Activated CD4-positive, CD25-positive, alpha-beta regulatory T cell treated with anti-CD3 and anti-CD28 coated beads, Interleukin-2, amount 50 U/mL, for 24 hours (primary cell): ENCODE measurements at places on chromosomes 11 and 22.

DNA sequence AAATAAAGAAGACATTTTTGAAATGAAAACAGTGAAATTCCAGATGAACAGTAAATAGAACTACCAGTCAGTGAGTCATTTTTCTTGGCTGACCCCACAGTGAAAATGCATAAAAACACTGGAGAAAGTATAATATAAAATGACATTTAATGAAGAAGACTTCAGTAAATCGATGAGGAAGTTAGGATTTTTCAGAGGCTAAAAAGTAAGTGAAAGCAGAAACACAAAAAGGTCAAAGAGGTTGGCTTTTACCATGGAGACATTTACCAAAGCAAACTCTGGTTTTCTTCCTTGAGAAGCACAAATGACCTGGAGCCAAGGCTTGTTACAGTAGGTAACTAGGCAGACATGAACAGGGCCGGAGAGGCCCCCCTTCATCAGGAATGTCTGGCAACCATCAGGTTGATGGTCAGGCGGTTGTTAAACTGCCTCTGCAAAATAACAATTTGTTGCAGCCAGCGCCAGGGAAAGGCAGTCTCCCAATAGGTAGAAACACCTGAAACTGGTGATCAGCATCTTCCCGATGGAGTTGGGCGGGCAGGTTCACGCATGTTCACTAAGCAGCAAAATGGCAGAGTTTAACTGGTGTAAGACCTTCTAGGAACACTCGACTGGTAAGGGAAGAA lies 16.7 kb upstream of the TMEM123 start:
- no peak for ATAC-seq

DNA sequence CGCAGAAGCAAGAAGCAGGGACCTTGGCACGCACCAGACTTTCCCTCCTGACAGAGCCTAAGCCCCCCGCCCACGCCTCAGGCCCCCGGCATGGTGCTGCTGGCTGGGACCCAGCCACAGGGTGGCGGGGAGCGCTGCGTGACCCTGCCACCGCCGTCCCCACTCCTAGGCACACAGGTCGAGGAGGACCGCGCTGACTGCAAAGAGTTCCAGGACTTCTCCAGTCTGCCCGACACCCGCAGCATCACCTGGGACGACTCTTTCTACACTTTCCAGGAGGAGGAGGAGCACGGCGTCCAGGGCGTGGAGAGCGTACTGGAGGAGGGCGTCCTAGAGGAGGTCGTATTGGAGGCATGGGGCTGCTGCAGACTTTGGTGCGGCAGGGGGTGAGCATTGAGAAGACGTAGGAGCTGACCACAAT lies 103.7 kb downstream of the TRIM51G start:
- ATAC-seq: no peak

DNA sequence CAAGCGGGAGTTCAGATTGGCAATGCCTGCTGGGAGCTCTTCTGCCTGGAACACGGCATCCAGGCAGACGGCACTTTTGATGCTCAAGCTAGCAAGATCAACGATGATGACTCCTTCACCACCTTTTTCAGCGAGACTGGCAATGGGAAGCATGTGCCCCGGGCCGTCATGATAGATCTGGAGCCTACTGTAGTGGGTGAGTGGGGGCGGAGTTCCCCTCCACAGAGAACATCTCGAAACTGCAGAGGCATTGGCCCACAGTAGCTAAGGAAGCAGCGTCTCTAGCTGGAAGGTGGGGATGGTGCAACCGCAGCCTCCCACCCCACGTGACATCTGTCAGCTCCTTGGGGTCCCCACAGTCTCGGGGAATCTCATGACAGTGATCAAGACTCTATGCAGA lies 10.9 kb downstream of the TUBA8 start:
- ATAC-seq: no peak

DNA sequence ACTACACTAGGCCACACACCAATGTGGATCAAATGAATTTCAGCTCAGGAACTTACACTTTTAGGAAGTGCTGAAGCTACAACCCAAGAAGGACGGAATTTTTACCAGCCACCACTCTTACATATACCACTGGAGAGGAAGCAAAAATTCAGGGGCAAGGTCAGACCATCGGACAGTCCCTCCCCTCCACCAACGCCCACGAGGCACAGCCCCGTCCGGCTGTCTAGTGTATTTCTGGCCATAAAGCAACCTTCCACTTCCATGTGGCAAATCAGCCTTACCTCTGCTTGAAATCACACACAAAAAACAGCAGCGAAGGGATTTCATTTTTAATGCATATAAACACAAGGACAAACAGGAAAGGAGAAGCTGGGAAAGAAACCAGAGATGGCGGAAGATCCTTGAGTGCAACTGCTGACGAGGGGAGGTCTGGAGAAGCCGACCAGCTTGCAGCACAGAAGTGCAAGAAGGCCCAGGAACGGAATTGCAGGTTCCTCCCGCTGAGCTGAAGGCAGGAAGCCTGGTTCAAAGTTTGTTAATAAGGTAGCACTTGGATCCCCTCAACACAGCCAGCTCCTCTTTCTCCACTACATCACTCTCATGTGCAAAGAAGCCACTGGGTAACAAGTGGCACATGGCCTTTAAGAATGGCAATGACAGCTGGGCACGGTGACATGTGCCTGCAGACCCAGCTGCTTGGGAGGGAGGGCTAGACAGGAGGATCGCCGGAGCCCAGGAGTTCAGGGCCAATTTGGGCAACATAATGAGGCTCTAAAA lies 71.5 kb downstream of the SHANK2 start:
- ATAC-seq: no peak

GRCh38 chr11:70167723-70168404 lies 35.2 kb upstream of the FADD start:
- ATAC-seq: no peak

DNA sequence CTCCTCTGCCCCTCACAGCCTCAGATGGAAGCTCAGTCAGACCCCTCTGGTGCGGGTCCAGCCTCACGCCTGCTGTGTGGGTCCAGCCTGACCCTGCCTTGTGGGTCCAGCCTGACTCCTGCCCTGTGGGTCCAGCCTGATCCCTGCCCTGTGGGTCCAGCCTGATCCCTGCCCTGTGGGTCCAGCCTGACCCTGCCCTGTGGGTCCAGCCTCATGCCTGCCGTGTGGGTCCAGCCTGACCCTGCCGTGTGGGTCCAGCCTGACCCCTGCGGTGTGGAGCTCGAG lies 445.3 kb downstream of the BRD1 start:
- ATAC-seq: no peak
